Mammary epithelial cell (primary cell): ENCODE measurements at places on chromosomes 12 and 14. TPM values are rescaled to one million over a fixed set of nuclear protein-coding genes. Genes with fewer than 3 reads are reported as not detected.

- DNase-seq: no peak
Measured at GRCh38 chr12:28866715-28867503, 282.2 kb upstream of the FAR2 start.

- DNase-seq: no peak
Measured at GRCh38 chr12:96337953-96338352, 62.3 kb downstream of the CDK17 start.

DAO gene
- polyA plus RNA-seq: not detected

BEST3 gene
- polyA plus RNA-seq: 0.06 TPM
